ENCODE measurements at places on chromosomes 4 and X. TPM values are rescaled to one million over a fixed set of nuclear protein-coding genes. Genes with fewer than 3 reads are reported as not detected.

- DNase-seq: no peak
These were observed 7.2 kb upstream of the LNX1 start for GRCh38 chr4:53598483-53598882.

DNA sequence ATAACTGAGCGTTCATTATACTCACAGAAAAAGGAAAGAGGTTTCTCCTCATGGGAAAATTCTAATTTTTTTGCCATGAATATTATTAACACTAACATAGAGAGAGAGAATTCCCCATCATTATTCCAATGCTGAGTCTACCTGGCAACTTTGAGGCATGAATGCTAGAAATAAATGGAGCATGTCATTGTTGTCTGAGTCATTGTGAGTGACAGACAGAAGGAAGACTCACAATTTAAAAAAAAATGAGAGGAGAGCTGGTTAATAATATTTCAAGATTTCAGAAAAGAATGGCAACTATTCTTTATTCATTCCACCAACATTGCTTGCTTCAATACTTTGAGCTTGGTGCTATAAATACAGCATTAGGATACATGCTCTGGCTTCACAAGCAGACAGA, 170.4 kb upstream of the HS3ST1 start:
- DNase-seq: no peak

DNA sequence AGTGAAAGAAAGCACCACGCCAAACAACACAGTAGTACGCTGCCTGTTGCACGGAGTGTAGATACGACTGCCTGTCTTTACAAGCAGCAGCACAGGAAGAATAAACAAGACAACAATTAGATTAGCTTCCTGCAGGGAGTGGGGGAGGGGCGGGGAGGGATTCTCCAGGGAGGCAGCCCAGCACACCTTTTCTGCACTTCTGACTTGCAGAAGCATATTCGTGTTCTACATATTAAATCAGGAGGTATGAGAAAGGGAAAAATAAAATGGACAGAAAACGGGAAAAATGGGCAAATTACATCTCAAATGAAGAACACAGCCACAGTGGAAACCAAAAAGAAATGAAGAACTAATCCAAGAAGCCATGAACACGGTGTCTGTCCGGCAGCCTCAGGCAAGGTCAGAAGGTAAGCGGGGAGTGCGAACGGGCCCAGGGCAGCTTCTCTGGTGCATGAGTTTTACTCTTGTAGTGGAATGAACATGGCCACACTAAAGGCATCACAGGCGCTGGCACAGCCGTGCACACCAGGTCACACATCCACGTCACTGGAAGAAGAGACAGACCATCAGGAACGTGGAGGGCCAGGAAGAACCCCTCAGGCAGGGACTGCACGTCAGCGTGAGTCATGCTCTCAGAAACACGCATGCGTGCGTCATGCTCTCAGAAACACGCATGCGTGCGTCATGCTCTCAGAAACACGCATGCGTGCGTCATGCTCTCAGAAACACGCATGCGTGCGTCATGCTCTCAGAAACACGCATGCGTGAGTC, 20.1 kb upstream of the ADRA2C start:
- DNase-seq: no peak

DNA sequence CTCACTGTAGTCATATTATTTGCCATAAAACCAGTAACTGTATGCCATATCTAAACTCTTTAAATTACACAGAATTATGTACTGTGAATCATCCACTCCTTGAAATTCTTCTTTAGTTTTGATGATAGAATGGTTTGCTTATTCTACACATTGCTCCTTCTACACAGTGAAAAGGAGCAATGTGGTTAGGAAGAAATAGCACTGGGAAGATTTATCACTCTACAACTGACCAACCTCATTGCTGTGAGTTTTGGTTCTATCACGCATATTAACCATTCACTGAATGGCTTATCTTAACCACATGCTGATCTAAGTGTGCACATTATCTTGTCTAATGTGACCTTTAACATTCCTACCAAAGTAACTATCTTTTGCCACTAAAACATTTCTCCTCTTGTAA, 415.7 kb upstream of the NDST4 start:
- no peak for DNase-seq

DNA sequence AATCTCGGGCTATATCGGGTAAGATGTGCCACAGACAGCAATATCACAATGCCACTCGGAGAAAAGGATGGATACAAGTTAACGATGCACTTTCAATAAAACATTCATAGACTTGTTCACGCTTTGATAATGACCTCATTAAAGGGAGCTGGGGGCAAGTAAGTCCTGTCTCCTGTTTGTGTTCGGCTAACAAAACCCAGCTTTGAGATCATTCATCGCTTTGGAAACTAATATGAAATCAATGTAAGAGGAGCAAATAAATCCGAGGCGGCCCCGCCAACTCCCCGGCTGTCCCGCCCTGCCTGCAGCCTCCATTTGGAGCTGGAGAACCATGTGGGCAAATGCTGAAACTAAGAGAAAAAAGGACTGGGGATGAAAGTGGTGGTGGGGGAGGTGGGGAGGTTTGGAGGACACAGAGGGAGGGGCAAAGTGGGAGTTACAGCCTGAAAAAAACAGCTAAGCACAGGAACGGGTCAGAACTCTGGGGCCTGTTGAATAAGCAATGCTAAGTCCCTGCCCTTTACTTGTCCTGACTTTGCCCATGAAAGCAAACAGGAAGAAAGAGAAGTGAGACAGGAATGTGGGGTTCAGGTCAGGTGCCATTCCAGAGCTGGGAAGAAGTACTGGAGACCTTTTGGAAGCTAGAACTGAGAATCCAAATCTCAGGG, 3.5 kb upstream of the GSX2 start:
- no peak for DNase-seq

- DNase-seq: no peak
These were observed 1.0 kb upstream of the BLOC1S4 start for GRCh38 chr4:6714954-6715353.

The LARP7 gene
- total RNA-seq: 35.2 TPM

Data from upper lobe of right lung (tissue), 1 donor.